ENCODE measurements at places on chromosomes 7 and 10. TPM values are rescaled to one million over a fixed set of nuclear protein-coding genes. Genes with fewer than 3 reads are reported as not detected.

- no peak for DNase-seq
These were observed 108.3 kb downstream of the ANK3 start for GRCh38 chr10:60281331-60281730.

GRCh38 chr7:102008535-102009262 is 191.3 kb downstream of the CUX1 start:
- no peak for DNase-seq

GRCh38 chr10:50501924-50502452 is 121.8 kb downstream of the SGMS1 start:
- DNase-seq = no peak

DNA sequence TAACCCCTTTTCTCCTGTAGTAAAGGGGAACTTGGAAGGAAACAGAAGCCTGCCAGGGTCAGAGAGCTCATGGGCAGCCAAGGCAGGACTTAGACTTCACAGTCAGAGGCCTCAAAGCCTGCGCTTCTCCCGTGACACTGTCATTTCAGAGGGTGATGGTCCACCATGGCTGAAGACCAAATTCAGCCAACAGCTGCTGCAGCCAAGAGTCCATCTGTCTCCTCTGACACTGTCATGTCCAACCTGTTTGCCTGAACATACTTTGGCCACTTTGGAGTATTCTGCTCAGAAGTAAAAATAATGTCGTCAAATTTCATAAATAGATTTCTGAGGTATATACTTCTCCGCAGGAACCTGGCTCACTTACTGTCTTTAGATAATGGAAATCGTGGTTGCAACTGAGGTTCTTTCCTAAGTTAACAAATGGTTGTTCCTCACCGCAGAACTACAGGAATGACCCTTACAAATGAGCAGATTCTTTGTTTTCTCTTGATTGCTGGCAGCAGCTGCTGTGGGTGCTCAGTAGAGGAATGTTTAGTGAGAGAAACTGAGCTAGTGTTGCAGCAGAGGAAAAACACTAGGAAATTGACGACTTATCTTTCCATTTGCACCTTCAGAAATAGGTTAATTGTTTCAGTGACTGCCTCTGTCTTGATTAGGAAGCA is 626.5 kb downstream of the SDK1 start:
- DNase-seq = no peak

GRCh38 chr7:125316466-125316865 is 386.8 kb upstream of the POT1 start:
- DNase-seq = no peak

DNA sequence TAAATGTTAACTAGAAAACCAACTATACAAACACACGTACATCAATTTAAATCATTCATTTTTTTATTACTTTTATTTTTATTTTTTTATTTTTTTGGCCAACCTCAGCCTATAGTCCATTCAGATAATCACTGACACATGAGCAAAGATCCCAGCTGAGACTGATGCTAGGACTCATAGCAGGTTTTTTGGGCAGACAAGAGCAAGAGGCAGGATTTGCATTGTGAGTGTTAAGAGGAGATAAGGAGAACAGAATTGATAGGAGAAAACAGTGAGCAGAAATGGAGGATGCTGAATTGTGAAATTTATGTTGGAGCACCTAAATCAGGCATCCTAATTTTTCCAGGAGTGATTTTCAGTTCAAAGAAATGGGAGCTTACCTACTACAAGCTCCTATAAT is 240.3 kb downstream of the SEMA3D start:
- no peak for DNase-seq

GRCh38 chr7:128959296-128959695 is 21.6 kb downstream of the IRF5 start:
- no peak for DNase-seq

- DNase-seq = peak; percentile 15
These were observed 23.0 kb upstream of the PCBD1 start for GRCh38 chr10:70911386-70911785.

GRCh38 chr7:8322667-8323066 is 60.7 kb upstream of the ICA1 start:
- DNase-seq = no peak

- DNase-seq = no peak
These were observed 75.1 kb downstream of the HERPUD2 start for GRCh38 chr7:35619863-35620262.

GRCh38 chr10:94363251-94363565 is 469 bp upstream of the NOC3L start:
- no peak for DNase-seq

DNA sequence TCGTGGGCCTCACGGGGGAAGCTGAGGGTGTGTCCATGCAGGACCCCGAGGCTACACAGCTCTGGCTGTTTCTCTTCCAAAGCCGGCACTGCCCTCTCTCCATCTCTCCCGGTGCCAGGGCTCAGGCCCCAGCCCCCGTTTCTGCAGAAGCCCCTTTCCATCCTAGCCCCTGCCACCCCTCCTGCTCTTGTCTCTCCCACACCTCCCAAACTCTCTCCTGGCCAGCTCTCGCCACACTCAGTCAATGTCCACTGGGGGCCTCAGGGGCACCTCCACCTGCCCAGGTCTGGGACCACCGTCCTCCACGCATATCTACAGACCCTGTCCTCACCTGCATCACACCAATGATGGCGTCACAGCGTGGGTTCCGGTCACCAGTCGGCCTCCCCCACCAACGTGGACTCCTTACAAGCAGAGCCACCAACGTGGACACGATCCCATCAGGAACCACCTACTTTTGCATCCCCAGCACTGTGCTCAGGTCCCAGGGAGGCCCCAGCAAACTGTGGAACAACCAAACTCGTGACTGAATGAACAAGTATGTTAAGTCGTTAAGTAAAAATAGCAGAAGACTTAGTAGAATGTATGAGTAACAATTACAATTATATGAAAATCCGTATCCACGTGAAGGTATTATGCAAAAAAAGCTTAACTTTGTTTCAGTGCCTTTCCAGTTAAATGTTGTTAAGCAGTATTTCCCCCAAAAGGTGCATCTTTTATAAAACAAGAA is 38.4 kb downstream of the DIP2C start:
- no peak for DNase-seq

SPDYE8 gene
- polyA plus RNA-seq = not detected

GPER1 gene
- polyA plus RNA-seq = 1.5 TPM

EPO gene
- polyA plus RNA-seq = not detected

VSTM4 gene
- polyA plus RNA-seq = 1.1 TPM

SPDYE11 gene
- not detected for polyA plus RNA-seq

PDZD7 gene
- 0.30 TPM for polyA plus RNA-seq

All from psoas muscle (tissue), 8 donors.